C1 segment of cervical spinal cord (tissue), 14 donors: ENCODE measurements at places on chromosomes 1 and 21.

DNA sequence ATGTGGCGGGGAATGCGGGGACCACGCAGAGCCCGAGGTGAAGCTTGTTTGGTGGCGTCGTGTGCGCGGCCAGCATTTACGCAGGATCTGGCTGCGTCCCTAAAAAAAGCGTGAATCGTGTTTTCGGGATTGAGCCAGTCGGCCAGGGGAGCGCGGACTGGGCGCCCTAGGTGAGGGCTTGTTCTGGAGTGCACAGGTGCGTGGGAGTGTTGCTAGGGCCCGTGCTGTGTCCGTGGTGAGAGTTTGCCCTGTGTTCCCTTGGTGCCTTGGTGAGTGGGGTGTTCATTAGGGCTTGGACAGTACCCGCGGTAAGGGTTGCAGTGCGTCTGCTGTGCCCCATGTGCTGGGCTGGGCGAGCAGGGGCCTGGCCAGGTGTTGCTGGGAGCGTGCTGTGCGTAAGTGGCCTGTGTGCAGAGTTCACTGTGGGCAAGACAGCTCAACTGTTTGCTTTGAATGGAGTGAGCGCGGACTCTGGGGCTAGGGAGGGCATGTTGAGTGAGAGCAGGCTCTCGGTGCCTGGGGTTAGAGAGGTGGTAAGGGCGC is 673 bp downstream of the CD46 start:
- DNase-seq: no peak

GRCh38 chr1:225863167-225863566 is 19.0 kb downstream of the TMEM63A start:
- DNase-seq: no peak

DNA sequence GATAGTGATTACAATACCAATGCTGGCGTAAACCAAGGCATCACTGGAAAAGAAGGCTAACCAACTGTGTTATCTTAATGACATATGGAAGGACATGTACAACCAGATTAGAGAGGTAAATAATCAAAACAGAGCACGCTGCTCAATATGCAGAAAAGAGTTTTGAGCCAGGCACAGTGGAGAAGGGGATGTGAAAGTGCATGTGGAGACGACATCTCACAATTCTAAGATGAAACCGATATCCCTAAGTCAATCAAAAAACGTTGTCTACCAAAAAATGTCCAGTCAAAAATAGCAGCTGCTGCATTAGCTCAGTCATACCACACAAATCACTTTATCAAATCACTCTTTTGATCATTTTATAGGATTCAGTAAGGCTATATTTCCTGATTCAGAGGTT is 116.3 kb upstream of the OLIG2 start:
- DNase-seq: no peak

DNA sequence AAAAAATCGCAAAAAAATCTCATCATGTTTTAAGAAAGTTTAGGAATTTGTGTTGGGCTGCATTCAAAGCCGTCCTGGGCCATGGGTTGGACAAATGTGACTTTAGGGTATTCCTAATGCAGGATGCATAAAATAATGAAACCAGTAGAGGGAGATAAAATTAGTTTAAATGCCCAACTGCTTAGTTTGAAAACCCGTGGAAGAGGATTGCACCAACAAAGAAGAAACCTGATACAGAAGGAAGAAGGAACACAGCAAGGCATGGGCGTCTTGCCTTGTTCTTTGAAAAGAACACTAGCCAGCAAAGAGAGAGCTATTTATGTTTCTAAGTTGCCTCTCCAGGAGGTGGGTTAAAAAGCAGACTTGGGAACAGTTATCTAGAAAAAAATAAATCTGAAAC is 37.9 kb downstream of the WDR3 start:
- DNase-seq: no peak
